ENCODE measurements at places on chromosomes 16 and 17.

GRCh38 chr16:180101-180675 lies at the start of gene HBQ1:
TSS of gene HBQ1 (plus strand) at chr16:180459. CDS start at chr16:180487, 28 bp downstream.
- no peak for DNase-seq

DNA sequence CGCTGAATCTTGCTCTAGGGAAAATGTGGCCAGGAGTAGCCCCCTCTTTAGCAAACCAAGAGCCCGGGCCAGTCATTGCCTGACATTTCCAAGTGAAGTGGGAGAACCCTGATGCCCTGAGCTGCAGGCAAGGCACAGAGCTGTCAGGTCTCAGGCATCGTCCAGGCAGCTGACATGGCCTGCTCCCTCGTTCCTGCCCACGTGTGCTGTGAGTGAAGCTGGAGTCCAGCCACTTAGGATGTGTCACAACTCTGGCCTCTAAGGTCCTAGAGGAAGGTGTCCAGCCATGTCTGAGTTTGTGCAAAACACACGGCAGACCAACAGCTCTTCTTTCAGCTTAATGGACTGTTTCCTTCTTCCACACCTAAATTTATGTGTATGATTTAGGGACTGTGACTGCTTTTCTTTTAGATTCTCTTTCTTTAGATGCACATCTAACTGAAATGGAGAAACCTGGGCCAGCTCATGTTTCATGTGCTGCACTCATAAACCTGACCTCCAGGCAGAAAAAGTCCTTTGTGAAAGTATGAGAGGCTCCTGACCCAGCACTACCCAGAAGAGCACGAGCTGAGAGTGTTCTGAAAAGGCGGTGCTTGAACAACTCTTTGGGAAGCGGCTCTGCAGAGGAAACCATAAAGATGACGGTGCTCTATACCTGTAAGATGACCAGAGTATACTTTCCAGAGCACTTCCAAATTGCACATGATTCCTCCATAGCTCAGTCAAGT lies 14.8 kb upstream of the LIMD2 start:
- no peak for DNase-seq

GRCh38 chr17:83031321-83031945 lies 48.0 kb upstream of the METRNL start:
- no peak for DNase-seq

DNA sequence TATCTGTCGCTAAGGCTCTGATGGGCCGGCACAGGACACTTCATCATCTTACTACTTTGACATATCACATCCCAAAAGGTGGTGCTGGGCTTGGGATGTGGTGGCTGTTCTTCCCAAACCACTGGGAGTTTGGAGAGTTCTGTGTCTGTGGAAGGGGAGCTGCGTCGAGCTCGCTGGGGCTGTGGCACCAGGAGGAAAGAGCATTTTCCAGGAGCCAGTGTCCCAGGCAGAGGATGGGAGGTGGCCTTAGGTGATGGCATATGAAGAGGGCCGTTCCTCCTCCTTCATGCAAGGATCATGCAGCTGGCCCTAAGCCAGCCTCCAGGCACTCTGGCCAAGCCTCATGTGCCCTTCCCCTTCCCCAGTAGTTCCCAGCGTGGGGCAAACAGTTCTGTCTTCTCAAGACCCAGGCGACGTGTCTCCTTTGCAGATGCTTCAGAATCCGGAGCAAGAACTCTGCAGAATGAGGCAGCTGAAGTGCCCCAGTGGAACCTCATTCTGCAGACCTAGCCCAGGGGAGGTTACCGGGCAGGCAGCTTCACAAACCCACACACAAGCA lies 89.4 kb upstream of the TNRC6C start:
- DNase-seq, result no peak

GRCh38 chr17:66398617-66399016 lies 96.2 kb downstream of the PRKCA start:
- no peak for DNase-seq

DNA sequence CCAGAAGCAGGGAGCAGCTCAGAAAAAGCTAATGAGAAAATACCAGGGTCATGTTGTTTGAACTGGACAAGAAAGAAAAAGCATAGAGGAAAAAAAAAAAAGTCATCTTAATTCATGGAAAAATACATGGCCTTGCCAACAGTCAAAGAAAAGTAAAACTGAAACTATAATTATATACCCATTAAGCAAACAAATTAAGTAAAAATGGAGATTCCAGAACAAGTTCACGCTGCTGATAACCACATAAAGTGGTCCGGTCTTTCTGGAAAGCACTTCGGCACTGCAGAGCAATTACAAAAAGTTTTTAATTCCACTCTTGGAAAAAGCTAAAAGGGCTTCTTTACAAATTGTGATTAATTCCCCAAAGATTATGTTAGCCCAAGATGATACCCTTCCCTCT lies 12.4 kb upstream of the P2RX5 start:
- DNase-seq, result no peak

DNA sequence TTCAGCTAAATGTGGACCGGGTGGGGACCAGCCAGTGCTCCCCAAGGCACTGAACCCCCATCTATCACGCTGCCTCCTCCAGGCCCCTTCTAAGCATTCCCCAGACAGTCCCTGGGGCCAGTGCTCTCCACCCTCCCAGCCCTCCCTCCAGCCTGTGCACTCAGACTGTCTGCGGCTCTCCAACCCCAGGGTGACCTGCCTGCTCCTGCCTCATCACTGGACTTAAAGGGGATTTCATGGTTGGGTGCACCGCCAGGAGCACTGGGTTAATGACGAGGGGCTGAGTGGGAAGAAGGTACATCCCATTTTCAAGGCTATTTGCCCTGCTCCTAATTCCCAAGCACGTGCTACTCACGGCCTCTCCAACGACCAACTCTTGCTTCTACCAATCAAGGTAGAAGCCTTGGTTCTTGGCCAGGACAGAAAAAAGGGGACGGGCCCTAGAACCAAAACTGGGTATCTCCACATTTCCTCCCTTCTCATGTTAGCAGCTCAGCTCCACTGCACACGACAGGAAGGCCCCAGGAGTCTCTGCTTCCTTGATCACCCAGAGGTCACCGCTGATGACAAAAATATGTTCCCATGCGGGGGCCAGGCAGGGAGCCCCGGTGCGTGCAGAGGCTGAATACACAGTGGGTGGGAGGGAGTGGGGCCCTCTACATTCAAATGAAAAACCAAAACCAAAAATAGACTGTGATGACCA lies 3.5 kb upstream of the ABR start:
- no peak for DNase-seq

GRCh38 chr16:4654011-4654963 lies 29.7 kb downstream of the MGRN1 start:
- no peak for DNase-seq

DNA sequence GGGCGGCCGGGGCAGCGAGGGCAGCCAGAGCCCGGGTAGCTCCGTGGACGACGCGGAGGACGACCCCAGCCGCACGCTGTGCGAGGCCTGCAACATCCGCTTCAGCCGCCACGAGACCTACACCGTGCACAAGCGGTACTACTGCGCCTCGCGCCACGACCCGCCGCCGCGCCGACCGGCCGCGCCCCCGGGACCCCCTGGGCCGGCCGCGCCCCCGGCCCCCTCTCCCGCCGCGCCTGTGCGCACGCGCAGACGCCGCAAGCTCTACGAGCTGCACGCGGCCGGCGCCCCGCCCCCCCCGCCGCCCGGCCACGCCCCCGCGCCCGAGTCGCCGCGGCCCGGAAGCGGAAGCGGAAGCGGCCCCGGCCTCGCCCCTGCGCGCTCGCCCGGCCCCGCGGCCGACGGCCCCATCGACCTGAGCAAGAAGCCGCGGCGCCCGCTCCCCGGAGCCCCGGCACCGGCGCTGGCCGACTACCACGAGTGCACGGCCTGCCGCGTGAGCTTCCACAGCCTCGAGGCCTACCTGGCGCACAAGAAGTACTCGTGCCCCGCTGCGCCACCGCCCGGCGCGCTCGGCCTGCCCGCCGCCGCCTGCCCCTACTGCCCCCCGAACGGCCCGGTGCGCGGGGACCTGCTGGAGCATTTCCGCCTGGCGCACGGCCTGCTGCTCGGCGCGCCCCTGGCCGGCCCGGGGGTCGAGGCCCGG lies 36.1 kb upstream of the ZC3H18 start:
- DNase-seq, result peak; percentile 83

DNA sequence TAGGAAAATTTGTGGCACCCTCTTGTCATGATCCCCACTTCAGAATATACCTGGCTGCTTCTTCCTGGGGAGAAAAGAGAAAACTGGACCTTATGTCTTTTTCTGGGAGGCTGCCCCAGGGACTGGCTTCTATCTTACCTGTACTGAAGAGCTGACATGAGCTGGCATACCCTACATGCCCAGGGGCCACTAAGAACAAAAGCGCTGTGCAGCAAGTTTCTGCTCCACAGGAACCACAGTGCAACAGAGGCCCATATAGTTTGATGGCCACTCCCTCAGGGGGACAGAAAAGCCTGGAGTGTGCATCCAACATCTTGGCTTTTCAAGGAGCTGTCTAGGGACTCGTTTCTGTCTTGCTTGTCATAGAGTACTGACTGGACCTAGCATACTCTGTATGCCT lies 96.8 kb upstream of the NACA2 start:
- no peak for DNase-seq

GRCh38 chr17:40107522-40108174 lies 7.3 kb upstream of the NR1D1 start:
- peak; percentile 43 for DNase-seq

GRCh38 chr16:4260360-4260759 lies 12.5 kb downstream of the TFAP4 start:
- no peak for DNase-seq

DNA sequence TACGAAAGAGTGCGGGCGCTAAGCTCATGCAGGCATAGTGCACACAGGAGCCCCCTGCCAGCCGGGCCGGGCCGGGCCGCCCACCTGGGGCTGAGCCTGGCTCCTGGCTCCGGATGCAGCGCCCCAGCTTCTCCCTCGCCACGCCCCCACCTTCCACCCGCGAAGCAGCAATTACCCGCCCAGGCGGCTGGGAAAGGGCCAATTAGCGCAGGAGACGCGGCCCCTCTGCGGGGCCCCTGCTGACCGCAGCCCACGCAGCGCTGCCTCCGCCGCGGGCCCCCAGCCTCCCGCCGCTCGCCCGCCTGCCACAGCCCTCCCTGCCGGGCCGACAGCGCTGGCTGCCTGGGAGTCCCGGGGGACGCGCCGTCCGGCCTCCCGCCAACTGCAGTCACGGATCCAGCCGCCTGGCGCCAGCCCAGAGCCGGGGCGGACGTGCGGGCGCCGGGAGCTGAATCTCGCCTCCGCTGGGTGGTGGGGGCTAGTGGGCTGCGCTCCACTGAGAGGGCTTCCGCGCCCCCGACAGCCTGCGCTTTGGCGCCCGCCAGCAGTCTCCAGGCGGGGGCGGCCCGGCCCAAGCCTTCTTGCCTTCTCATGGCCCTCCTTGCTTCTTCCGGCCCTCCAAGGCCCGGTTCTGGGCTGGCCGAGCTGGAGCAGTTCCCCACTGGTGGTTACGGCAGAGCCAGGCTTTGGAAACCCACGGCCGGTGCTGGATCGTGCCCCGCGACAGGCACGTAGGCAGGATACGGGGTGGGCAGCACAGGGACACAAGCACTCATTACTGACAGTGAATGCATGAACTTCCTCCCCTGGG lies 14.9 kb upstream of the CBFB start:
- peak; percentile 80 for DNase-seq

DNA sequence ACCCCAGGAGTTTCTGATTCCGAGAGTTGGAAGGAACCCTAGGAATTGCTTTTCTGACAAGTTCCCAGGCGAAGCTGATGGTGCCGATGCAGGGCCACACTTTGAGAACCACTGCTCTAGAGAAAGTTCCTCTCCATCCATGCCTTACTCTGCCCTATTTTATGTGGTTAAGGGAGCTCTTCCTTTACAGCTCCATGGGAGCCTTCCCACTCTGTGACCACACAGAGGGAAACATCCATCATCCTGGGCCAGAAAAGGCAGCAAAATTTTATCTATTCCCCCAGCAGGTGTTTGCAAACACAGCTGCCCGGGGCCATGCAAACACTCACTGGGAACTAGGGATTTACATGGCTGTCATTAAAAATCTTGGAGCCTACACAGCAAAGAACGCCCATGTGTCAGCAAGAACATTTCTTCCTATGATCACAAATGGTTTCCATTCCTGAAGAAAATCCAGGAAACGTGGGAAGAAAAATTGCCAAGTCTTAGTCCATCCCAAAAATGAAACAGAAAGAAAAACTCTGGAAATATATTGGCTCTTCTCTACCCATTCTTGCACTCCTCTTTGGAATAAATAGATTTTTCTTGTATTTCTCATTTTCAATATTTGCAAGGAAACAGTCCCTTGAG lies 252.7 kb downstream of the PMP22 start:
- no peak for DNase-seq

GRCh38 chr17:32514606-32515005 lies 27.8 kb downstream of the CDK5R1 start:
- DNase-seq, result no peak

- DNase-seq, result no peak
Measured at GRCh38 chr17:1965556-1966273, 59.4 kb downstream of the RTN4RL1 start.

DNA sequence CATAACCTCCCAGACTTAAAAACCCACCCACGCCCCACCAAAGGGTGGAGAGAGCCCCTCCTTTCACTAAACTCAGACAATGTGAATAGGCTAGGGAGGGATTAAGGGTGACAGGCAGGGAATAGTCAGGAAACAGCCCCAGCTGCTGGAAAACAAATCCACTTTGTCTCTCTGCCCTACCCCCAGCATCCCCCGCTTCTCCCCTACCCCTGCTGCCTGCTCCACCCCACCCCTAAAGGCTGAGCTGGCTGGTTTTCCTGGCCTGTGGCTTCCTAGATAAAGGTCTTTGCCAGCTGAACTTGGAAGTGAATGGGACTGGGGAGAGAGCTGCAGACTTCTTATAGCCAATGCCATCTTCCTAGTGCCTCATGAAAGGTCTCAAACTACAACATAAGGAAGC lies 15.0 kb downstream of the CAVIN1 start:
- DNase-seq, result no peak

DNA sequence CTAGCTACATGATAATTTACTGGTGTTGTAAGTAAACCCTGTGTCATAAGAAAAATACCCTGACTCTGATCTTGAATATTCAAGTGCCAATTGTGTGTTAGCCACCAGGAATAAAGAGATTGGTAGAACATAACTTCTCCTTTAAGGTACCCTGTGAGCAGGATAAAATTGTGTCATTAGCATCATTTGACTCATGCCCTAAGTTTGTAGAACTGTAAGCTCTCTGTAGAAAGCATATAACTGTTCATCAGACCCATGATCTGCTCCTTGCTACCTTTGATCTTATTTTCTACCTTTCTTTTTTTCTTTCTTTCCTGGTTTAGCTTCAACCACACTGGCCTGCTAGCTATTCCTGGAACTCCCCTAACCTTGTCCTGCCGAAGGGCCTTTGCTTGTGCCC lies 35.8 kb downstream of the PTRH2 start:
- DNase-seq, result no peak

- DNase-seq, result peak; percentile 58
Measured at GRCh38 chr17:42459256-42459800, 650 bp downstream of the ATP6V0A1 start.

DNA sequence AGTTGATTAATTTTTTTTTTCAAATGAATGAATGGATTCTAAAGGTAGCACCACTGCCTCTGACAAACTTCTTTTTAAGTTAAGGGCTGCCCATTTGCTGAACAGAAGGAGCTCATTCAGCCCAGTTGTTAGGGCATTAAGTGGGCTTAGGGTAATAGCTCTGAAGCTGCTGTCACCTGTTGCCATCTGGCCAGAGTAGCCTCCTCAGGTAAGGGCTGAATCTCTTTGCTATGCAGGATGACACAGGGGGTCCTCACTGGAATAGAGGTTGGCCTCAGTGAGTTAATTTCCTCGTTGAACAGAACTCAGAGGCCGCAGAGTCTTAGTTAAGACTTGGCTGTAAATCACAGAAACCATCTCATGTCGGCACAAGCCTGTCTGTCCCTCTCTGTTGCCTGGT lies 232.8 kb downstream of the CCDC182 start:
- no peak for DNase-seq

GRCh38 chr17:35895636-35896587 lies 15.8 kb upstream of the CCL5 start:
- no peak for DNase-seq
